ENCODE measurements at places on chromosomes 2 and 18. TPM values are rescaled to one million over a fixed set of nuclear protein-coding genes. Genes with fewer than 3 reads are reported as not detected.

GRCh38 chr18:45684341-45685115 is 39.5 kb upstream of the SLC14A1 start:
- no peak for DNase-seq

CREG2 gene
- 1.6 TPM for polyA plus RNA-seq

GPR155 gene
- polyA plus RNA-seq = 0.86 TPM

FAP gene
- 0.21 TPM for polyA plus RNA-seq

GRCh38 chr18:48797841-48798255 is 152.9 kb downstream of the SMAD7 start:
- no peak for DNase-seq

- DNase-seq = peak; percentile 31
Observed at GRCh38 chr18:22831441-22831904, 101.7 kb upstream of the RBBP8 start.

DNA sequence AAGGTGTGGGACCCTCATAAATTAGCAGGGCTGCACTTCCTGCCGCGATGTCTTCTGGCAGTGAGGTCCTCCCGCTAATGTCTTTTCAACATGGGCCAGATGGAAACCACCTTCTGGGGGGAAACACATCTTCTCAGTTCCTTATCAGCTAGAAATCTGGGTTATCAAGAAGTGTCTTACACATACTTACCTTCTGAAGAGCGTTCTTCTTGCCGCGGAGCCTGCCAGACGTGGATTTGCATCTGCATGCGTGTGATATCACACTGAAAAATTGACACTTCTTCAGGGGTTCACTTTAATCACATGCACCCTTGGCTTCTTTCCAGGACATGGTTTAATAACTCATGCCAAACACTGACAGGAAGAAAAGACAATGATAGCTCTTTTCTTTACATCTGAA is 163.5 kb upstream of the SOX11 start:
- DNase-seq = no peak

CMPK2 gene
- 0.41 TPM for polyA plus RNA-seq

GRCh38 chr18:28350821-28351220 is 173.9 kb upstream of the CDH2 start:
- DNase-seq = no peak

SERPINB7 gene
- 0.88 TPM for polyA plus RNA-seq

CRYGC gene
- polyA plus RNA-seq = not detected

MTCL1 gene
- polyA plus RNA-seq = 48.6 TPM

DNA sequence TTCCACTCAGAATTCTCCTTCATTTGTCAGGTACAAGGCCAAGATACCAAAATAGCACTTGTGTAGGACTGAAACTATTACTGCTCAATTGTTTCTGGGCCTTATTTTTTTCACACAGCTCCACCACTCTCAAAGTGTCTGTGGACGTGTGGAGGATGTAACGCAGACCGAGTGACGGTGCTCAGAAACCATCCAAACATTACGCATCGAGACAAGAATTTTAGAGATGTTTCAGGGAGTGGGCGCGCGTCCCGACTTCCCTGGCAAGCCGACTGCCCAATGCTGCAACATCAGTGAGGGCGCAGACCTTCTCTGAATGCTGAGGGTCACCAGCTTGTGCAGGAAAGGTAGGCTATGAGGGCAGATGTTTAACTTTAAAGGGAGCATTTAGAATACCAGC is 108.4 kb downstream of the GATA6 start:
- DNase-seq = no peak

GRCh38 chr2:180578441-180578840 is 402.0 kb upstream of the UBE2E3 start:
- no peak for DNase-seq

DNA sequence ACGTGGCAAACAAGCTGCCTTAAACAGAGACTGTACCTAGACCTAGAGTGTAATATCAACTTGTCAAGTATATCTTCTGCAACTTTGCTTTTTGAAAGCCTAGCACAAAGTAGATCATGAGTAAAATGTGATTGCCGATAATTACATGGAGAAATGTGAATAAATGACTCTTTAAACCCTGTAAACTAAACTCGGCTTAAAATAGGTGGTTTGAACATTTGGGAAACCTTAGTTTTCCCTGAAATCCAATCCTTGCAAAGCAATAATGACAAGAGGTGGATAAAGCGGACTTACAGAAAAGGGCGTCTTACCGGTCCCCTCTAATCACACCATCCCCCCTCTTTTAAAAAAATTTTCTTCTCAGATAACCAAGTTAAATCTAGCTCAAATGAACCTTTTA is 549 bp upstream of the PSMD14 start:
- no peak for DNase-seq

- DNase-seq = no peak
Observed at GRCh38 chr2:102522890-102523289, 49.9 kb downstream of the SLC9A4 start.

SAG gene
- polyA plus RNA-seq = not detected

DNA sequence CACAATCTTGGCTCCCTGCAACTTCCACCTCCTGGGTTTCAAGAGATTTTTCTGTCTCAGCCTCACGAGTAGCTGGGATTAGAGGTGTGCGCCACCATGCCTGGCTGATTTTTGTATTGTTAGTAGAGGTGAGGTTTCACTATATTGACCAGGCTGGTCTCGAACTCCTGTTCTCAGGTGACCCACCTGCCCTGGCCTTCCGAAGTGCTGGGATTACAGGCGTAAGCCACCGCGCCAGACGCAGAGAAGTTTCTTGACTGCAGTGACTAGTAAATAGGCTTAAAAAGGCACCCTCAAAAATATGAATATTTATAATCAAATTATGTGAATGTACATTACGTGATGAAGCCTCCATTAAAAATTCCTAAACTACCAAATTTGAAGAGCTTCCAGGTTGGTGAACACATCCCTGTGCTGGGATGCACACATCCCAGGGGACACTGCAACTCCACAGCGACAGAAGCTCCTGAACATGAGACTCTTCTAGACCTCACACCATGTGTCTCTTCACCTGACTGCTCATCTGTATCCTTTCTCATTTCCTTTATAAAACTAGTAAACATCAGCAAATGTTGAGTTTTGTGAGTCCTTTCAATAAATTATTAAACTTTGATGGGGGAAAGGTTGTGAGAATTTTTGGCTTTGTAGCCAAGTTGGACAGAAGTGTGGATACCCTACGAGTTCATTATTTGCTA is 203.3 kb upstream of the SPOPL start:
- no peak for DNase-seq

- no peak for DNase-seq
Observed at GRCh38 chr2:129798301-129798581, 181.2 kb upstream of the RAB6C start.

NEB gene
- 0.31 TPM for polyA plus RNA-seq

DNA sequence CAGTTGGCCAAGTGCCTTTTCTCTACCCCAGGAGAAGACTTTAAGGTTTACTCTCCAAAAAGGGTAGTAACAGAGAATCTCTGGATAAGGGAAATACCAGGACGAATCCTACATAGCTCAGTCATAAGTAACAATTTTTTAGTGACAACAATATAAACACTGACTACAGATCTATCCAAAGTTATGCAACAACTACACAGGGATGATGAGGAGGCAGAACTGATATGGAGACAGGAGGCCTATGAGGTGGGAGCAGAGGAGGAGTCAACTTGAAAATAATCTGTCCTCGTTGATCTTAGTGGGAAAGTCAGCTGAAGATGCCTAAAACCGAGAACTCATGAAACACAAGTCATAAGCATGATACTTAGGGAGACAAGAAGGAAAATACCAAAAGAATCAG is 40.2 kb downstream of the SLC35F5 start:
- no peak for DNase-seq

CDKL4 gene
- polyA plus RNA-seq = not detected

DNA sequence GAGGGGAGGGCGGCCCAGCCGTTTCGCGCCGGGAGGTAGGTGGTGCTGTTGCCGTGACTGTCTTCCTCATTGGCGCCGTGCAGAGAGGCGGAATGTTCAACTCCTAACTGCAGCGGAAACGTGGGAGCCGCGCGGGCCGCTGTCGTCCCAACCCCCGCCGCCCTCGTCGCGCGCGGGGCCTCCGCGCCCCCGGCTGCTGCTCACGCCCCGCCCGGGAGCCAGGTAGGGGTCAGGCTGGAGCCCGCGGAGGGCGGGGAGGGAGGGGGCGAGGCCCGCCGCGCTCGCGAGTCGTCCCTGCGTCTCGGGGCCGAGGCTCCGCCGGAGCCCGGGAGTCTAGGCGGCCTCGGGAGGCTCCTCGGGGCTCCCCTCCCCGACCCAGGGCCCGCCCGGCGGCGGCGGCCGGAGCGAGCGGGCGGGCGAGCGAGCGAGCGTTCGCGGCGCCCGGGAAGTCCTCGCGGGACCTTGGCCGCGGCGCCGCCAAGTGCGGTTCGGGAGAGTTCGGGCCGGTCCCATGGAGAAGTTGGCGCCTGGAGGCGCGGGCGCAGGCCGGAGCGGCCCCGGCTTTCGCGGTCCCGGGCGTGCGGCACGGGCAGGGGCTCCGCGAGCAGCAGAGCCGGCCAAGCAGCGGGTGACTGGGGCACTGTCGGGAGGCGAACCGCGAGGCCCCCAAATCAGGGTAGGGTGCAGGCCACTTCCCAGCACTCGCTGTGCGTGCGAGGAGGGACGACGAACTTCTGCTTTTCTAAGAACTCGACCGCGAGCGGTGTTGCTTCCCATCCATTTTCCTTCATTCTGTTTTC is at the start of gene MAP3K20:
MAP3K20 (plus strand) TSS at position 66 of the 800 bp plus-strand sequence. CDS start 15,186 bp downstream, outside the sequence.
- DNase-seq = no peak

- DNase-seq = no peak
Observed at GRCh38 chr18:22734791-22735627, 198.1 kb upstream of the RBBP8 start.

DNA sequence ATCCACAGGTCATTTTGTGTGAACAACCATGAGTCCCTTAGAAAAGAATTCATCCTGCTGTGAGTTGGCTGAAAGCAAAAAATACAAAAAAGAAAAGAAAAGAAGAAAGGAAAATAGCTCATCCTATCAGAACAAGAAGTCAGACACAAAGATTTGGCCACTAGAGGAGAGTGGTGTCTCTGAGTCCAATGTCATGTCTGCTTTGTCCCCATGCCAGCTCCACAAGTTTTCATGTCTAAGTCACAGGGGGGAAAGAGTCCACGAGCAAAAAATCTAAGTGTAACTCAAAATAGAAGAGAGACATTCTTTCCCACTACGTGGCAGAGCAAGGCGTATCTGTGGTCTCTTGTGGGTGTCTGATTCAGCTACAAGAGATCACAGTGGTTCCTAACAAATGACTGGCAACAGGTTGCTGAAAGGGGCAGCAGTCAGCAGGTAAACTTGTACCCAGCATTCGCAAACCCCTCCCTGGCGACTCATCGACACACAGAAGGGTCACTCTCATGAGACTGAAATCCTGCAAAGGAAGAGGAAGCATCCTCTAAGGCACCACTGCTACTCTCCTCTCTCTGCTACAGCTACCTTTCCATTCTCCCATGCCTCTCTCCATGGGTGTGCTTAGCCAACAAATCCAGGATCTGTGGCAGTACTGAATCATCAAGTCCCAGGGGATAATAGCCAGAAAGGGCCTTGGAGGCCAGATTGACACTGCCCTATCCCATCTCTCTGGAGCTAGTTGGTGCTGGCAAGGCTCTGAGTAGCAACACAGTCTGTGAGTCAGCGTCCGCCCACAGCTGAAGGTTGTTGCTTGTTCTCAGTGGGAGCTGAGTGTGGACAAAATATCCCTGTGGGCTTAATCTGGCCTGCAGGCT is 123.0 kb upstream of the SLC39A10 start:
- peak; percentile 82 for DNase-seq

DNA sequence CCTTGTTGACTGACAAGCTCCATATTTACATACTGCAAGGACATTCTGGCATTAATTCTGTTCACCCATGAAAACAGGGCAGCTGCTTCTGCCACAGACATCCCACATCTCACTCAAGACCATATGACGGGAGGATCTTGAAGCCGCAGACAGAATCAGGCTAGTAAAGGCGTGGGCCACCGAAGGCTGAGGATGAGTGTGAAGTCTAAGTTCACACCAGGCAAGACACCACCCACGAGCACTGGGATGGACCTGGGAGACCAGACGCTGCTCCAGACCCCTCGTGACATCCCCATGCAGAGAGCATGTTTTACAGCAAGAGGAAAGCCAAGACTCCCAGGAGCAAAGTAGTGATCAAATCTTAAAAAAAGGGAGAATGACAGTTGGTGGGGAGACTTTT is 3.2 kb downstream of the FHL2 start:
- DNase-seq = no peak

- no peak for DNase-seq
Observed at GRCh38 chr2:65549257-65549627, 116.8 kb upstream of the SPRED2 start.

MAPRE3 gene
- 21.8 TPM for polyA plus RNA-seq

GRCh38 chr18:58128381-58129374 is 84.7 kb downstream of the NEDD4L start:
- DNase-seq = no peak

DNA sequence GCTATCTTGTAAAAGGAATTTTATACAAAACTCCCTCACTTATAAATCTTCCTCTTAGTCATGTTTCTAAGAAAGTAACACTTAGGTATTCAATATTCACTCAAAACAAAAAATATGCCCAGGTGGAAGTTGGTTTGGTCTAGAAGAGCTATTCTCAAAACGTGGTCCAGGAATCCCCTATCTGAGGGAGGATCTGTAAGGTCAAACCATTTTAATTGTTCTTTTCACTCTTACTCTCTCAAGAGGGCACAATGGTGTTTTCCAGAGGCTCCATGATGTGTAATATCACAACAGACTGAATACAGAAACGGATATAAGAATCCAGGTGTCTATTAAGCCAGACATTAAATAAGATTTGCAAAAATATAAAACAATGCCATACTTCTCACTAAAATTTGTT is 9.9 kb downstream of the MOB1A start:
- no peak for DNase-seq

DNA sequence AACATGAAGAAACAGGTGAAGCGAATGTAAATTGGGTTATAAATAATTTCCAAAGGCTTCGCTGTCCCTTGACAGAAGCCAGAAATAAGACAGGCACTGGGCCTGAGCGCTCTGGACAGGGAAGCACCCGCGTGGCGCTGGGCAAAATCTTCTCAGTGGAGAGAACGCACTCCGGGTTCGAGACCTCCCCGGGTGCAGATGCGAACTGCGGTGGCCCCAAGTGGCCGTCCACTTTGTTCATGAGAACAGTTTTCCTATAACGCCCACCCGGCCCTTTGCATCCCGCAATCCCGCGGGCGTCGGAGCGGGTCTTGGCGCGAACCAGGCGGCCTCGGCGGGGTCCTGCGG is 651 bp upstream of the DPYSL5 start:
- DNase-seq = no peak

DNA sequence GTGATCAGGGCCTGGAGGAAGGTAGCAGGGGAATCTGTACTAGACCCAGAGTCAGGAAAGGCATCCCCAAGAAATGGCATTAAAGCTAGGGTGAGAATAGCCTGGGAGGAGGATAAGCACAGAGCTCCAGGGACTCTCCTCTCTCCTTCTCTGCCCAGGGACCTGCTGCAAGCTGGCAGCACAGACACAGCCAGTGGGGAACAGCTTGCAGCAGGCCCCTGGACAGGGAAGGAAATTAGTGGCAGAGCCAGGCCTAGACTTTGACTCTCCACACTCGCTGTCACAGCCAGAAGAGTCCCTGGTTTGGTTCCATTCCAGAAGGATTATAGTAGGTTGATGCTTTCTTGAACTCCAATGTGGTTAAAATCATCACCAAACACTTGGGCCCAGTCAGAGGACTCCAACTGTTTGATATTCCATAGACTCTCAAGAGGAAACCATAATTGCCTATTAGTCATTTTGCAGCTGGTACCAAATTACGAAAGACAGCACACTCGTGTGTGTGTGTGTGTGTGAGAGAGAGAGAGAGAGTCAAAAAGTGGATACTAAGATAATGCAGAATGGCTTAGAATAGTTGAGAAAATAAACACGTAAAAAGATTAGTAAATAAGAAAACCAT is 95.5 kb upstream of the ATP8B1 start:
- DNase-seq = peak; percentile 16

All from A549 (cell line).